Amygdala (tissue), 56 donors: ENCODE measurements at places on chromosomes 3 and 15.

DNA sequence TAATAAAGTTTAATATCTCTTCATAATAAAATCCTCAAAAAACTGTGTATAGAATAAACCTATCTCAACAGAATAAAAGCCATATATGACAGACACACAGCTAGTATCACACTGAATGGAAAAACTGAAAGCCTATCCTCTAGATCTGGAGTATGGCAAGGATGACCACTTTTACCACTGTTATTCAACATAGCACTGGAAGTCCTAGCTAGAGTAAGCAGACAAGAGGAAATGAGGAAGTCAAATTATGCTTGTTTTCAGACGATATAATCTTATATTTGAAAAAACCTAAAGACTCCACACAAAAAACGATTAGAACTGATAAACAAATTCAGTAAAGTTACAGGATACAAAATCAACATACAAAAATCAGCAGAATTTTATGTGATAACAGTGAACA, 57.4 kb upstream of the DIPK2A start:
- no peak for DNase-seq

DNA sequence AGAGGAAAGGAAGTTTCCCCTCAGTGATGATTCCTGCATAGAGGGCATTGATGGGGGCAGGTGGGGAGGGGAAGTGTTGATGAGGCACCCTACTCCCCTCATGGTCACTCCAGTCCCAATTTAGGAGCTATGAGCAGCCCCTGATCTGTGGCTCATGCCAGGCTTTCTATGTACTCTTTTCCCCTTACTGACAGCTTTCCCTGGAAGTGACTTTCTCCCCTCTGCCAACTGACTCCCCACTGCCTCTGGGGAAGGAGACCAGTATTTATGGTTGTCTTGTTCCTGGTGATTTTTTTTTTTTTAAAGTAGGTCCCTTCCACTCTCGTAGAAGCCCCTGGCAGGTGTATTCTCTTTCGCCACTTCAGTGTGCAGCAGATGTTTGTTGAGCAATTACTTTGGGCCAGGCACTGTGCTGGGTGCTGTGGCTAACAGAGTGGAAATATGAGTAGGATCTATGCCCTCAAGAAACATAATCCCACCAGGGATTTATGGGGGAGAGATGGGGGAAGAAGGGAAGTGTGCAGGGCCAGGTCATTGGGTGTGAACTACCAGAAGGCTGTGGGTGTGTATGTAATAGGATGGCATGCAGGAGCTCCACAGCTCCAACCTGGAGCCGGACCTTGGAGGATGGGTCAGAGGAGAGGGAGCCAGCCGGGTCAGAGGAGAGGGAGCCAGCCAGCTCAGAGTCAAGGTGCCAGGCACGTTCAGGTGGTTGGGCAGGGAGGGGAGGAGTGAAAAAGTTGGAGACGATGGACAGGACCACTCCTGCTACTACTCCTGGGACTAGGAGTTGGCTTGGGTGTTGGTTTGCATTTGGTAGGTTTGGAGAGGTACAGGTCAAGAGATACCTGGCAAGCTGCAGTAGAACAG, 3.5 kb downstream of the SMAD6 start:
- no peak for DNase-seq

- no peak for DNase-seq
These were observed 43.2 kb downstream of the CD200R1L start for GRCh38 chr3:112803467-112803866.

- DNase-seq: no peak
These were observed 2.7 kb downstream of the PRKCD start for GRCh38 chr3:53163444-53164387.

DNA sequence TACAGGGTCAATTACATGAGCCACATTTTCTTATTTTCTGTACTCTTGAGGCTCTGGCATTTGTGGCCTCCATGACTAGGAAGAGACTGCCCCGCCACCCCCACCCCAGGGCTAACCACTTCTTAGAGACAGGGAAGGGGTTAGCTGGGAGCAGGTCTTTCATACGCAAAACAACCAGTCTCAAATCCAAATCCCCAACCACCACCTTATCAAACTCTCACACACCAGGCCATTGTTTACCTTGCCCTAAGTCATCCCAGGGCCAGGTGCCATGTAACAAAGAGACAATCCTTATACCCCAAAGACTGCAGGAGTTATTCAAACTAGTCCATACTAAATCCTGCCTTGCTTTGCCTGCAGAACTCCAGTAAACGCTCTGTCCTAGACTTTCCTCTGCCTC, 77.8 kb downstream of the B3GNT5 start:
- no peak for DNase-seq

GRCh38 chr3:194396539-194396858, 2.6 kb downstream of the GP5 start:
- DNase-seq: no peak

GRCh38 chr3:71133865-71134264, 449.7 kb downstream of the FOXP1 start:
- no peak for DNase-seq

GRCh38 chr3:167823738-167824137, 88.2 kb downstream of the SERPINI1 start:
- no peak for DNase-seq

DNA sequence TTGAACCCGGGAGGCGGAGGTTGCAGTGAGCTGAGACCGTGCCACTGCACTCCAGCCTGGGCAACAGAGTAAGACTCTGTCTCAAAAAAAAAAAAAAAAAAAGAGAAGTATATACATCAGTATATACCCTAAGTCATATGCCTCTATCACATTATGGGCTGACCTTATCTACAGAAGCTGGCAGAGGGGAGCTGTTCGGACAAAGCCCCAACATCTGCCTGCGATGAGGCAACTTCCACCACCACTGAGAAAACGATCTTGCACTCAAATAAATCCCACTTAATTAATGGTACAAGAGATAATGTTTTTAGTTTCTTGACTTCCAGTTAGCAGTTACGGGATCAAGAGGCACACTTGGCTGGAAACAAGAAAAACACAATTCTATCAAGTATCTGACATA, 2.2 kb downstream of the GLT8D1 start:
- DNase-seq: no peak

DNA sequence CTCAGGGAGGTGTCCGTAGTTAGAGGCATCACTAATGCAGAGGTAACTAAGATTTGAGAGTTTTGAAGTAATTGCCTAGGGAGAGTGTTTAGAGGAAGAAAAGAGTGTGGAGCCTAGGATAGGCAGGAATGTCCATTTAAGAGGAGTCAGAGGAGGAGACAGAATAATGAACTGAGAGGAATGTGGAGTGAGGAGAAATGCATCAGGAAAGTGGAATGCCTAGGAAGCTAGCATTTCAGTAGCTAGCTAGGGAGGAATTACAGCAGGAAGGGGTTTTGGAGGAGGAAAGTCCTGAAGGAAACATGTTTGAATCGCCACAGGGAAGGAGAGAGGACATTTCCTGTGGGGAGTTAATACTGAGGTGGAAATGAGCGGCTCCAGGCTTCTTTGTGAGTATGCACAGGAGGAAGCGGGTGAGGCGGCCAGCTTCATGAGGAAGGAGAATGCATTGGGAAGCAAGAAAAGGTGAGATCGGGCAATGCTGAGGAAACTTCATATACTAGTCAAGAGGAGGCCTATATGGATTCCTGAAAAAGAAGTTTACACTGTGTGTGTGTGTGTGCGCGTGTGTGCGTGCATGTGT, 154.3 kb downstream of the TMEM108 start:
- no peak for DNase-seq
